Stimulated activated CD8-positive, alpha-beta memory T cell treated with anti-CD3 and anti-CD28 coated beads, Interleukin-4, amount 100 ng/mL, for 1 hour (primary cell): ENCODE measurements at places on chromosomes 13 and 19.

DNA sequence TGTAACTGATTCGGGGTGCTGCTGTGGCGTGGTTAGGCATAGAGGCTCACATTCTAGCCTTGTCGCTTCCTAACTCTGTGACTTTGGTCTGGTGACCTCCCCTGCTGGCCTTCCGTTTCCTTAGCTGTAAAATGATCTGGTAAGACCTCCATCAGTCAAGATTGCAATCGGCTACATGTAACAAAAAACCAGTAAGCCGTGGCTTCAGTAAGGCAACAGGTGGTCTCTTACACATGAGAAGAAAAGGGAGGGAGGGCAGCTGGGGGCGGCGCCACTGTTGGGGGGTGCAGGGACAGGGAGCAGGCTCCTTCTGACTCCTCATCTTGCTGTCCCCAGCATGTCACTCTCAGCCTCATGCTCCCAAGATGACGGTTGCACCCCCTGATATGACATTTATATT, 148.0 kb downstream of the SIPA1L3 start:
- DNase-seq: no peak

DNA sequence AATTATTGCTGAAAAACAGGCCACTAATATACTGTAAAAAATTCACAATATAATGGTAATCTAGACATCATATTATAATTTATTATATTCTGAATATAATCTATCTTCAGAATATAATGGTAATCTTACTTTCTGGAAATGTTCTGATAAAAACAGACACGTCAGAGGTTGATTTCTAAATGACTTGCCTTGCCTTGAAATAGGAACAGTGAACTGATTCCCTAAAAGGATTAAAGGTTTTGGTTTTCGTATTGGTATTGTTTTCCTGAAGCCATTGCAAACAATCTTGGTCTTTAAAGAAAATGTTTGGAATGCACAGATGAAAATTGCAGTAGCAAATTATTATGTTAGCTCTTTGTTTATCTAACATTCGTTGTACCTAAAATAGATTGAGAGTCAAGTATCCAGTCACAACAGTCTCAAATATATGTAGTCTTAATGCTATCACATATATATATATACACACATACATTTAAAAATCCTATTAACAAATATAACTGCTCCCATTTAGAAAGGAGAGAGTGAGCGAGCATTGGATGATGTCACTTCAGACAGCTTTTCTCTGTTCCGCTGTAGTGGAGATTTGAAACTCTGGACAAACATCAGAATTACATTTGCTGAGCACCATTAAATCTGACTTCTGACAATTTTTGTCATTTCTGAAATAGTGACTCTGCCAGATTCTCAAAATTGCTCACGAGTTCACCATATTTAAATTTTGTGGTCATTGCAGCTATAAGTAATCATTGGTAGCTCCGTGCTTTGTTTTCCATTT, 1.7 kb downstream of the ITM2B start:
- DNase-seq: no peak

DNA sequence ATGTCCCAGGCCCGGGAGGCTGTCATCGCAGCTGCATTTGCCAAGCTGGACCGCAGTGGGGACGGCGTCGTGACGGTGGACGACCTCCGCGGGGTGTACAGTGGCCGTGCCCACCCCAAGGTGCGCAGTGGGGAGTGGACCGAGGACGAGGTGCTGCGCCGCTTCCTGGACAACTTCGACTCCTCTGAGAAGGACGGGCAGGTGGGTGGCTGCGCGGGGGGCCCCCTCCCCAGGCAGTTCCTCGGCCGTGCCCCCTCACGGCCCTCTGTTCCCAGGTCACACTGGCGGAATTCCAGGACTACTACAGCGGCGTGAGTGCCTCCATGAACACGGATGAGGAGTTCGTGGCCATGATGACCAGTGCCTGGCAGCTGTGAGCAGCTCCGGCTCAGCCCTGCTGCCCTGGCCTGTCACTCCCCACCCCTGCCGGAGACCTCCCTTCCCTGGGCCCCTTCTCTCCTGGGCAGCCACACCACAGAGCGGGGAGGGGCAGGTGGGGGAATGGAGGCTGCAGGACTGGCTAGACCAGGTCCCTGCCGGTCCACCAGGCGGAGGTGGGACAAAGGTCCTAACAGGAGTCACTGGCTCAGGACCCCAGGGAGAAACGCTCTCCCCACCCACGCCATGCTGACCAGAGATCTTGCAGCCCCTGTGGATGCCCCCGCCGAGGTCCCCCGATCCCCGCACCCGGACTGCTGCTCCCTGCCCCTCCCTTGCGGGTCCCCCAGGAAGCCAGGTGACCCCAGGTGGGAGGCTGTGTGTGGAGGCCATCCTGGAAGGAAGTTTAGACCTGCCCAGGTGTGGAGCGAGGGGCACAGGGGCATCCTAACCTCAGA, 1.1 kb downstream of the CAPS start:
- no peak for DNase-seq

GRCh38 chr19:19361075-19361594, 40.5 kb downstream of the MAU2 start:
- peak; percentile 32 for DNase-seq

- DNase-seq: no peak
These were observed 1526.9 kb downstream of the EFNB2 start for GRCh38 chr13:105008604-105009003.

DNA sequence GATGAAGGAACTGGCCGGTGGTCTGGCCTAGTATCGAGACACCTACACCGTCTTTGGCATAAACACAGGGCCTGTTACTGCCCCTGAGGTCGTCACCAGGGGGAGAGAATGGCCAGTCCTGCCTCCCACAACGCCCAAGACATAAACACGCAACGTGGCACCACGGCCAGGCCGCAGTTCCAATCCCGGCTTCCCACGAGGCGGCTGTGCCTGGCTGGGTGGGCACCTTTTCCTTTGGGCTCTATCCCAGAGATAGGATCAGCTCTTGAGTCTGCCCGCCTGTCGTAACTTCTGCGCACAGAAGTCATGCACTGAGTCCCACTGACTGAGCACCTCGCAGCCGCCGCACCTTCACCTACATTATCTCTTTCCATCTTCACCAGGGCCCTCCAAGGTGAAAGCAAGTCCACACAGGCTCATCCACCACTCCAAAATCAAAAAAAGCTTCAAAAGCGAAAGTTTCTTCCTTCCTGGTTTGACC, 1.1 kb downstream of the MIER2 start:
- DNase-seq: no peak

- DNase-seq: no peak
These were observed 396.9 kb downstream of the DLEU7 start for GRCh38 chr13:50446611-50447010.

GRCh38 chr19:46271481-46272197, 25.2 kb upstream of the HIF3A start:
- DNase-seq: no peak

- no peak for DNase-seq
These were observed 601 bp downstream of the SLC46A3 start for GRCh38 chr13:28718196-28718542.

- no peak for DNase-seq
These were observed 20.3 kb downstream of the LNX2 start for GRCh38 chr13:27599845-27600553.

- no peak for DNase-seq
These were observed 15.4 kb downstream of the CEBPA start for GRCh38 chr19:33286899-33287298.

- no peak for DNase-seq
These were observed 13.5 kb downstream of the ZFR2 start for GRCh38 chr19:3855320-3855719.

DNA sequence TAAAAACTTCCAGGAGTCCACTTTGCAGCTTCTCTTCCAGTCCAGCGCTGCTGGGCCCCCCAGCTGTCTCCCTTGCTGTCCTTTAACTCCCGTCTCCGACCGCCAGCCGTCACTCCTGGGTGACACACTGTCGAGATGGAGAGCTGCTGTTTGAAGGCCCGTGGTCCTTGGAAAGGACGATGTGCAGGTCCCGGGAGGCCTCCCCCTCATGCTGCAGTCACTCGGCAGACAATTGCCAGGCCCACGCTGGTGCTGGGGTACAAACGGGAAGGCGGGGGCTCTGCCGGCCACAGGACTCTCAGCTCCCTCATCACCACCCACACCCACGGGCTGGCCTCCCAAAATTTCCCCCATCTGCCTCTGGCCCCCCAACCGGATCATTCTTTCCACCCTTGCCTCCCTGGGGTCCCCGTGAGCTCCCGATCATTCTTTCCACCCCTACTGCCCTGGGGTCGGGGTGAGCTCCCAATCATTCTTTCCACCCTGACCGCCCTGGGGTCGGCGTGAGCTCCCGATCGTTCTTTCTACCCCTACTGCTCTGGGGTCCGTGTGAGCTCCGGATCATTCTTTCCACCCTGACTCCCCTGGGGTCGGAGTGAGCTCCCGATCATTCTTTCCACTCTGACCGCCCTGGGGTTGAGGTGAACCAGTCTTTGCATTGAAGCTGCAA, 16.0 kb upstream of the ZNF554 start:
- DNase-seq: no peak

- no peak for DNase-seq
These were observed 39.3 kb upstream of the ISYNA1 start for GRCh38 chr19:18477042-18477779.

- DNase-seq: no peak
These were observed 17.0 kb upstream of the LPAR6 start for GRCh38 chr13:48429886-48430285.

- no peak for DNase-seq
These were observed 4.3 kb downstream of the SPRED3 start for GRCh38 chr19:38392707-38393308.

DNA sequence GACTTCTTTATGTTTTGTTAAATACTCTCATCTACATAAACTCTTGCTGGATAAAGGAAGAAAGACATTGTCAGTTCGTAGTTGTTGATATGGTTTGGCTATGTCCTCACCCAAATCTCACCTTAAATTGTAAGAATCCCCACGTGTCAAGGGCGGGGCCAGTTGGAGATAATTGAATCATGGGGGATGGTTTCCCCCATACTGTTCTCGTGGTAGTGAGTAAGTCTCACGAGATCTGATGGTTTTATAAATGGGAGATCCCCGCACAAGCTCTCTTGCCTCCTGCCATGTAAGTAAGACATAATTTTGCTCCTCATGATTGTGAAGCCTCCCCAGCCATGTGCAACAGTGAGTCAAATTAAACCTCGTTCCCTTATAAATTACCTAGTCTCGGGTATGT, 3.6 kb downstream of the ADGRE1 start:
- DNase-seq: no peak

DNA sequence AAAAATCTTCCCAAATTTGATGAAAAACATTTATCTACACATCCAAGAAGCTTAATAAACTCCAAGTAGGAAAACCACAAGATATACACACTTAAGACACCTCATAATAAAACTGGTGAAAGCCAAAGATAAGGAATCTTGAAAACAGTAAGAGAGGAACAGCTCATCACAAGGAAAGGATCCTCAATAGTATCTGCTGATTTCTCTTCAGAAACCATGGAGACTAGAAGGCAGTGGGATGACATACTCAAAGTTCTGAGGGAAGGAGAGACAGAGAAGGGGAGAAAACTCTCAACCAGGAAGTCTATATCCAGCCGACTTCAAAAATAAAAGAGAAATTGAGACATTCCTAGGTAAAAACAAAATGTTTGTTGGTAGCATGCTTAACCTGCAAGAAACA, 45.7 kb downstream of the LNX2 start:
- no peak for DNase-seq

DNA sequence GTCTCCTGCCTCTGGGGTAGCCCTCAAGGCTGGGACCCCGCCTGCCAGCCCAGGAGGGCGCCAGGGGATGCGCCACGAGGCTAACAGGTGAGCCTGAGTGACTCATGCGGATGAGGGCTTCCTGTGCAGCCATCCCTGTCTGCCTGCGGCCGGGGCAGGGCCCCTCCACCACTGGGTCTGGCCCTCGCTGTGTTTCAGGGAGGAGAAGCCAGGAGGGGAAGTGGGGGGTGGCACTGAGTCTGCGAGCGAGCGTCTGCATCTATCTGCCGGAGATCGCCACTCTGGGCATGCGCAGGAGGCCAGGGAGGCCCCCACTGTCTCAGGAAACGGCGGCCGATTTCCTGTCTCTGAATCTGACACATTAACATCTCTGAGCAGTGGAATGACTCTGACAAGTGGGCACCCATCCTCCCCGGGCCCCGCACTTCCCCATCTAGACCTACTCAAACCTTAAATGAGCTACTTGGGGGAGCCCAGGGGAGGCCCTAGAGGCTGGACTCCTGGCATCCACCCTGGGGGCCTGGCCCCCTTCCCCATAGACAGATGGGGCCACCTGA, 19.7 kb downstream of the RFX1 start:
- peak; percentile 93 for DNase-seq

- no peak for DNase-seq
These were observed 6.0 kb downstream of the PEX11G start for GRCh38 chr19:7482584-7483439.

GRCh38 chr13:48859272-48860105, 116.2 kb upstream of the FNDC3A start:
- no peak for DNase-seq

DNA sequence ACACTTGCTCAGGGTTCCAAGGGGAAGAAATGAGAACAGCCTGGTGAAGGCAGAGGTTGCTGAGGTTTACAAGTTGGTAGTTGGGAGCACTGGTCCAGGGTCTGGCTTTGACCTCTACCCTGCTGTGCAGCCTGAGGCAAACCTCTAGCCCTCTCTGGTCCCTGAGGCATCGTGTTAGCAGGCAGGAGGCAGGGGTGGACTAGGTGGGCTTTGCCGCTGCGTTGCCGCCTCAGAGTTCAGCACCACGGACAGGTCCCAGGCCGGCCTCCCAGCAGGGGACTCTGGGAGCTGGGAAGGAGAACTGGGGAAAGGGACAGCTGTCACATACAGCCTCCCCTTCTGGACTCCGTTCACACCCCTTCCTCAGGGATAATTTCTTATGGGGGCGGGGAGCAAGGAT, 3.1 kb downstream of the NCAN start:
- DNase-seq: no peak

DNA sequence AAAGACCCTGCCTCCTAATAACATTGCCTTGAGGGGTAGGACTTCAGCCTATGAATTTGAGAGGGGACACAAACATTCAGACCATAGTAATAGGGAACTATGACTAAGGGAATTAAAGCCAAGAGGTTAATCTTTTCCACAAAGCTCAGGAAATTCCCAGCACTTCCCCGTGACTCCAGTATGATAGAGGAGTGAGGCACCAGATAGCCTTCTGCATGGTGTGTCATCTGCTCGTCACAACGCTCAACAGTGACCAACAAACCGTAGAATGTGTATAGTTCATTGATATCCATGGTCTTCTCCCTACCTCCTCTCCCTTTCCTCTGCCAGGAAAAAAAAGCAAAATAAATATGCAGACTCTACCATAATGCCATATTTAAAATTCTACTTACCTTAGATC, 64.4 kb downstream of the B3GLCT start:
- no peak for DNase-seq

- DNase-seq: peak; percentile 23
These were observed 180.6 kb downstream of the FOXO1 start for GRCh38 chr13:40485611-40486517.

- no peak for DNase-seq
These were observed 4.8 kb downstream of the SUGP2 start for GRCh38 chr19:19028526-19028925.

- no peak for DNase-seq
These were observed 12.4 kb downstream of the SH2D3A start for GRCh38 chr19:6754653-6755463.
